T1000 (cell line): ENCODE measurements at places on chromosomes 2 and 18.

- no peak for DNase-seq
Measured at GRCh38 chr2:98912957-98913915, 22.8 kb downstream of the CRACDL start.

DNA sequence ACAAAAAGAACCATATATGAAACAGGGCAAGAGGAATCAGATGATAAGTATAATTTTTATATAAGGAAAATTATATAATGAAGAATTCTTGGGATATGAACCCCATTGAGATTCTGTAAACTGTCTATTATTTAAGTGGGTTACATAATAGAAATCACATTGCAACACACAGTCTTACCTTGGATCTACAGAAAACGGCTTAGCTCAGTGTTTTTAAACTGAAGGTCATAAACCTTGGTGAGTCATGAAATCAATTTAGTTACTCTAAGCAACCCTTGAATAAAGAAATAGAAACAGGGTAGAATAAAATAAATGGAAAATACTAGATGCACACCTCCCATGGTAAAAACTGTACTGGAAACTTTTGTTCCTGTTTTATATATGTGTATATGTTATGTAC is 50.7 kb downstream of the METTL8 start:
- DNase-seq = no peak

DNA sequence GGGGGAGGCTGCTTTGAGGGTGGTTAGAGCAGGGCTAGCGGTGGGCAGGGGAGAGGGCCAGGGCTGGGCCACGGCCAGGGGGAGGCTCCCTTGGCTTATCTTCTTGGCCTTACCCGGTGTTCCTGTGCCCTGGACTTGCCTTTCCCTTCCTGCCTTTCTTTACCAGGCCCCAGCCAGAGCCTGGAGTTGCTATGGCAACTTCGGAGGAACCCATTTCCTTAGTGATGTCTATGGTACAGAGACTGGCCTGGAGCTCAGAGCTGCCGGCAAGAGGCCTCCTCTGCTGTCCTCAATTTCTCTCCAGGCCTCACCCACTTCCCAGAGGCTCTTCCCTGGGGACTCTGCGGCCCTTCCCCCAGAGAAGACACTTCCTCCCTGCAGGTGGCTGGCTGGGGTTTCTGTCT is 11.5 kb downstream of the SPEG start:
- no peak for DNase-seq

DNA sequence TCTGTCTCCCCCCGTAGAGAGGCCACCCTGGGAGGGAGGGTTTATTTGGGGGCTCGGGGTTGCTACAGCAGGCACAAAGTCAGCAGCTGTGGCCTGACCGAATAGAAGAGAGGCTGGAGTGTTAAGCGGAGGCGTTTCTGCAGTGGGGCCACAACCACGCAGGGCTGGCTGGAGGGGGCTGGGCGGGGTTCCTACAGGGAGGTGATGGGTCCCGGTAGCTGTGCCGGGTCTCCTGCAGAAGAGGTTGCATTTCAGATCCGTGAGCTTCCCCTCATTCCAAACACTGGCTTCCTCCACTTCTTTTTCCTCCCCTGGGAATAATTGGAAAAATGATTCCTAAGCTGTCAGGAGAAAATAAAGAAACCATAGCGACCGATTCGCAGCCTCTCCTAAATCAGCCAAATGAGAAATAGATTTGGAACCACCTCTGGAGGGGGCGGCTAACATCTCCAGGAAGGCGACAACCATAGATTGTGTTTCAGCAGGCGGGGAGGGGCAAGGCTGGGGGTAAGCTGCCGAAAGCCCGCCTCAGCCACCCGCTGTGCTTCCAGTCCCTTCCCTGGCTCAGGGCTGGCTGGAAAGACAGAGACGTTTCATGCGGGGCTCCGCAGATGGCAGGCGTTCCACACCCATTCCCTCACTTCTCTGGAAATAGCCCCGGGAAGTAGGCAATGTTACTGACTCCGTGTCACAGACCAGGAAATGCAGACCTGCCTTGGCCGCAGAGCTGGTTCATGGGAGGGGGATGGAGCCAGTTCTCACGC is 85.6 kb upstream of the TAF1B start:
- no peak for DNase-seq

DNA sequence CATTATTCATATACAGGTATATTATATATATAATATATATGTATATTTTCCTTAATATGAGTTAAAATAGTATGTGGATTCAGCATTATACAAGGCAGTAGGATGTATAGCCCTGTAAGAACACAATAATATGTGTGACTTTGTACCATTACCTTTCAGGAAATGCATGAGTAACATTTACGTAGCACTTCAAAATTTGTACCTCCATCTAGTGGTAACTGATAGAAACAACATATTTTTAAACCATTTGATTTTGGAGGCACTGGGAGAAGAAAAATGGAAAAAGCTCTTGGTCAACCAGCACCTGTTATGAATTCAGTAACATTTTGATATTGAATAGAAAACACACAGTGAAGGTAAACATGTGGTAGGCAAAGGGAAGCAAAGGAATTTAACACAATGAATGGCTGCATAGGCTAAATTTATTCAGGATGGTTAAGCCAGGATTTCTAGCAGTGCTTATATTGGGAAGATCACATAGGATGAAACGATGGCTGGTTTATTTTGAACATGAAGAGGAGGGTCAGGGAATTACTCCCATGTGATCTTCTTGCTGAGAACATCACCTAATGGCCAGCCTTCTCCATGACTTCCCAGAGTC is 565.5 kb downstream of the CCDC85A start:
- DNase-seq = no peak

DNA sequence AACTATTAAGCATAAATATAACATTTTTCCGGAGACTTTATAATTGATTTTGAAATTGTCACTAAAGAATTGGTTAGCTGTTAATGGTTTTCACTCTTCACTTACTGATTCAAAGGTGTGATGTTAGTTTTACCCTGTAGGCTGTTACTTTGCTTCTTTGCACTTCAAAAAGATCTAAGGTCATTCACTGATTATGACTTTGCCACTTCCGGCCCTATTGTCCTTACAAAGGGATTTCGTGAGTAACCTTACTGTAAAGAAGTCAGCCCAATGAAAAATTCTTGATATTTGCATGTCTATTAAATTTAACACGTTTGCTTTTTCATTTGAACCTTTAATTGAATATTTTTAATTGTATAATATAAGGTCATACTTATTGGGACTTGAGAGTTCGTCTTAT is 61.4 kb downstream of the GREB1L start:
- no peak for DNase-seq

DNA sequence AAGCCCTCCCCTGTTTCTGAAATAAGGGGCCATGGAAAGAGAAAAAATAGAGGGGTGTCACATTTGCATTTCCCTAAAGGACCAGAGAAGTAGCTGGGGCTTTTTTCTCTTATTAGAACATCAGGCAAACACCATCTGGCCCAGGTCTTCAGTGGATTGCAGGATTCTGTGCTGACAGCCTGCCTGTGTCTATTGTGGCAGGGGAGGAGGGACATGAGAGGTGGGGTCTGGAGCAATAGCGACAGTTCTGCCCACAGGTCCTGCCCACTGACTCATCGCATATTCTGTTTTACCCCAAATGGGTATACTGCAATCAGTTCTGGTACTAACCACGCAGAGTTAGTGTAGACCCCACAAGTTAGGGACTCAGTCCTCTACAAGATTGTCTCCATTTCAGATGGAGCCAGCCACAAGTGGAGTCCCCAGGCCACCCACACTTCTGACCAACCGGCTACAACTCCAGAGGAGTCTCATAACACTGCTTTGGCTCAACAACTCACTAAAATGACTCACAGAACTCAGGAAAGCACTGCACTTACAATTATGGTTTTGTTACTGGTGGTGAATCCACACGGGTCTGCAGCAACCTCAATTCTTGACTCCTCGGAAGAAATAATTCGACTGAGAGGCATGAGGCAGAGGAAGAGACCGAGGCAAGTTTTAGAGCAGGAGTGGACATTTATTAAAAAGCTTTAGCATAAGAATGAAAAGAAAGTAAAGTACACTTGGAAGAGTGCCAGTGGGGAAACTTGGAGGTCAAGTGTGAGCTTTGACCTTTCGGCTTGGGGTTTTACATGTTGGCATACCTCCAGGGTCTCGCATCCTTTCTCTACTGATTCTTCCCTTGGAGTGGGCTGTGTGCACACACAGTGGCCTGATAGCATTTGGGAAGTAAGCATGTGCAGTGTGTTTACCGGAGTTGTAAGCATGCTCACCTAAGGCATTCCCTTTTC is 146.4 kb upstream of the SPATS2L start:
- DNase-seq = no peak

DNA sequence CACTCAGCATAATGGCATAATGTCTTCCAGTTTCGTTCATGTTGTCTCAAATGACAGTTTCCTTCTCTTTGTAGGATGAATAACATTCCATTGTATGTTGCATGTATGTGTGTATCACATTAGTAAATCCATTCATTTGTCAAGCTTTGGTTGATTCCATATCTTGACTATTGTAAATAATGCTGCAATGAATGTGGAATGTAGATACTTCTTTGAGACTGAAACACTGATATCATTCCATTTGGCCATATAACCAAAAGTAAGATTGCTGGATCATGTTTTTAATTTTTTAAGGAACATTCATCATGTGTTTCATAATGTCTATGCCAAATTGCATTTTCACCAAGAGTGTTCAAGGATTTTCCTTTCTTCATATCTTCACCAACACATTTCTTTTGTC is 1711.4 kb upstream of the PIK3C3 start:
- no peak for DNase-seq

DNA sequence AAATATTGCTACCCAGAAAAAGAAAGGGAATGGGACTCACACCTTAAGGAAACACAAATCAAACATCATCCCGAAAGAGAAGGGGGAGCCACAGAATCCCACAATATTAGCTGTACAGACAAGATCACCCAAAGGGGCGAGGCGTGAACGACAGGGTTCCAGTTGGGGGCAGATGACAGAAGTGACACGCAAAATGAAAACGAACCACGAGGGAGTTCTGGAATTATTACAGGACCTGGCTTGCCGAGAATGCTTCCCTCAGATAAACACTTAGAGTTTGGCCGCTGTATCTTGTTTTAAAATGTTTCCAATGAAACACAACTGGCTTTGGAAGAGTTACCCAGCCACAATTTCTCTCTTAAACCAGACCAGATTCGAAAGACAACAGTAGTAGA is 60.4 kb downstream of the C2orf76 start:
- DNase-seq = no peak

DNA sequence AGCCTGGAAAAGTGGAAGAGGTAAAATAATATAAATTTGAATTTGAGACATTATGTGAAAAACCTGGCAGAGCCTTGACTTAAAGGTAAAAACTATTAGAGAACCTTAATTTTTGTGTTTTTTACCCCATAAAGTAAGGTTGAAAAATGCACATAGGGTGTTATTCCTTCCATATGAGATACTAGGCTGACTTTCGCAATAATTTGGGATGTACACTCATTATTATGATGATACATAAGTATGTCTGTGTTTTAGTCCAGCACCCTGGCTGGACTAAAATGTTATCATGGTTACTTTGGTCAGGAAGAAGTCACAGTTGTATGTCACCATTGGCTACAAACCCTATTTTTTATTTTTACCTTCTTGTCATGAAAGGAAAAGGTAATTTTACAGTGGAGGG is 19.8 kb downstream of the NEMP2 start:
- no peak for DNase-seq

GRCh38 chr2:118032169-118033013 is 18.5 kb upstream of the CCDC93 start:
- peak; percentile 12 for DNase-seq

DNA sequence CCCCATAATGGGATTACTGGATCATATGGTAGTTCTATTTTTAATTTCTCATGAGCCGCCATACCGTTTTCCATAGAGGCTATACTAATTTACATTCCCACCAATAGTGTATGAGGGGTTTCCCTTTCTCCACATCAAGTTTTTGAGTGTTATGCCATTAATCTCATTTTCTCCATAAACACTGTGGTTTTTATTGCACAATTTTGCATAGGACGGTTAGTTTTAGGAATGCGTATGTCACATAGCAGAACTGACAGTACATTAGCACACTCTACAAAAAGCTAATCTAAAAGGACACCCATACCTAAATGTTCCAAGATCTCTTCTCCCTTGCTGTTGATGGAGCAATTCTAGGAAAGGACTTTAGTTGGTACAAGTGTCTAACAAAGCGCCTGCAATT is 32.5 kb downstream of the DARS1 start:
- DNase-seq = no peak

DNA sequence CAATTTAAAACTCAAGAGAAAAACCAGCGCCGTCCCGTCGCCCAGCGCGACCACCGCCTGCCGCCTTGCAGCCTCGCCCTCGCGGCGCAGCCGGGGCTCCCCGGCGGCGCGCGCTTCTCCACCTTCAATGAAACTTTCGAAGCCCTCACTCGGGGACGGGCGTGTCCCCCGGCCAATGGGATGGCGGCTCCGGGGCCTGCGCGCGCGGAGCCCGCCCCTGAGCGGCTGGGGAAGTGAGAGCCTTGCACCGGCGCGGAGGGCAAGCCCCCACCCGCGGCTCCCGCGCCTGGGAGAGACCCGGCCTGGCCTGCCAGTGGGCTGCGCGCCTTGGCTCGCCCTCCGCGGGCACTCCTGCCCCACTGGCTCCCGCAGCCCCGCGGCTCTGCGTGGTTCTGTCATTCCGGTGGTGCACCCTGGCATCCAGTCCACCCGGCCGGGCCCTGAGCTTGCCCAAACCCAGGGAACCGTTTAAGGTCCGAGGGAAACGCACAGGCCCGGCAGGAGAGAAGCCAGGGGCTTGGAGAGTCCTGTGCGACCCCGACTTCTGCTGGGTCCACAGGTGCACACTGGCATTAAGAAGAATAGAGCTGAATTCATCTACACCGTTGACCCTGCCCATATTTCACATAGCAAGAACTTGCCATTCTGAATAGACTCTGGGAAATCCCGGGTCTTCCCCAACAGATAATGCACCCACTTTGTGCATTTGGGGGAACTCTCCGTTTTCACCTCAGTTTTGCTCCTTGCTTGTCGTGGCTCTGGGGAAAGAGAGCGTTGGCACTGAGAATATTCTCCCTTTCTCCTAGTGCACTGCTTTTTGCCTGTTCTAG is at the start of gene PIEZO2:
Gene PIEZO2, minus strand, starts transcription at position 129 of the 830 bp plus-strand sequence. CDS start 981 bp downstream, outside the sequence.
- DNase-seq = peak; percentile 51

GRCh38 chr2:239440511-239440959 is 39.7 kb upstream of the HDAC4 start:
- no peak for DNase-seq

- no peak for DNase-seq
Measured at GRCh38 chr2:105364436-105365139, 27.2 kb downstream of the C2orf49 start.
